ENCODE measurements at places on chromosomes 4 and X.

- DNase-seq, result no peak
Observed at GRCh38 chrX:19212037-19212436, 89.8 kb upstream of the ADGRG2 start.

GRCh38 chr4:180861651-180862050 is 1381.6 kb upstream of the TENM3 start:
- no peak for DNase-seq

GRCh38 chr4:4446434-4446833 is 59.5 kb downstream of the NSG1 start:
- no peak for DNase-seq

GRCh38 chr4:70877556-70877955 is 24.6 kb upstream of the MOB1B start:
- no peak for DNase-seq

DNA sequence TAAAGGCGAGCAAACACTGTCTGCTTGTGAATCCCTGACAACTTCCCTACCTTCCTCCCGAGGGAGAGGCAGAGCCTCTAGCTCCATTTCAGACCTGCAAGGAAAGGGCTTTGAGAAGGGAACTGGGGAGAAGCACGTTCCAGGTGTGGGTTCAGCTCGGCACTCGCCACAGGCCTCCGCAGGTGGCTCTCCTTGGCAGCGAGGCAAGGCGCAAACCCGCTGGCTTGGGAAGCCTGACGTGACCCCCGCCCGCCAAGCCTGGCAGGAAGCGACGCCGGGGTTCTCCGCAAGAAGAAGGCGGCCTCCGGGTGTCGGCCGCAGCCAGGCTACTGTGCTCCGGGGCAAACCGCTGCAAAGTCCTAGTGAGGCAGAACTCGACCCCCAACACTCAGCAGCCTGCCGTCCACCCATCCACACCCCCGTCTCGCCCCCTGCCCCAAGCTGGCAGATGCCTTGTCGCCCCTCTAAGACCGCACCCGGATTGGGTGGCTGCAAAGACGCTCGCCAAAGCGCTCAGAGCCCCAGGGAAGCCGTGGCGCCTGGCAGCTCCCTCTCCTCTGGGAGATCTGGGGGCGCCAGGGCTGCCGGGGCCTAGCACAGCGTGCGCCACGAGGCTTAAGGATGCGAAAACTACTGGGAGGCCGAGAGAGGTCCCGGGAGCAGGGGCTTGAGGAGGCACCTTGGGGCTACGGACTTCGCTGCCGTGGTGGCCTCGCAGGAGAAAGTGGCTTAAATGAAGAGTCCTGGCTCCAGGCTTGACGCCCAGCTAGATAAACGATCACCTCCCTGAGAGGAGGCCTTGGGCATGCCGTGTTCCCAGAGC is 21.8 kb downstream of the NKX3-2 start:
- no peak for DNase-seq
